ENCODE measurements at places on chromosomes 1 and 21.

DNA sequence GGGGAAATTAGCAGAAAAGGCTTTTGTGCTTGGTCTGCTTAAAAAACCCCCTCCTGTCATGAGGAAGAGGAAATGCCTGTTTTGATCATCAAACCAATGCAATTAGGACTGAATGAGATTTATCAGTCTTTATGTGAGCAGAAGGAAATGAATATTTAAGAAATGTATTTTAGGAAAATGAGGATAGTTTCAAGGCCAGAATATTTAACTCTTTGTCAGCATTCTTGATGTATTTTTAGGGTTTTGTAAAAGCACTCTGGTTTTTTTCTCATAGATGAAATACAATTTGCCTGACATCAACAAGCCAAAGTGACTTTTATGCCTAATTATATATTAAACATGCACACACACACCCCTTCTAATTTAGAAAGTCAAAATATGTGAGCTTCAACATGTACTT, 213.8 kb downstream of the GRIK1 start:
- DNase-seq, result no peak

GRCh38 chr1:177282976-177283375, 112.2 kb downstream of the BRINP2 start:
- DNase-seq, result no peak

GRCh38 chr1:205774198-205775014, 876 bp downstream of the RAB29 start:
- DNase-seq, result no peak

DNA sequence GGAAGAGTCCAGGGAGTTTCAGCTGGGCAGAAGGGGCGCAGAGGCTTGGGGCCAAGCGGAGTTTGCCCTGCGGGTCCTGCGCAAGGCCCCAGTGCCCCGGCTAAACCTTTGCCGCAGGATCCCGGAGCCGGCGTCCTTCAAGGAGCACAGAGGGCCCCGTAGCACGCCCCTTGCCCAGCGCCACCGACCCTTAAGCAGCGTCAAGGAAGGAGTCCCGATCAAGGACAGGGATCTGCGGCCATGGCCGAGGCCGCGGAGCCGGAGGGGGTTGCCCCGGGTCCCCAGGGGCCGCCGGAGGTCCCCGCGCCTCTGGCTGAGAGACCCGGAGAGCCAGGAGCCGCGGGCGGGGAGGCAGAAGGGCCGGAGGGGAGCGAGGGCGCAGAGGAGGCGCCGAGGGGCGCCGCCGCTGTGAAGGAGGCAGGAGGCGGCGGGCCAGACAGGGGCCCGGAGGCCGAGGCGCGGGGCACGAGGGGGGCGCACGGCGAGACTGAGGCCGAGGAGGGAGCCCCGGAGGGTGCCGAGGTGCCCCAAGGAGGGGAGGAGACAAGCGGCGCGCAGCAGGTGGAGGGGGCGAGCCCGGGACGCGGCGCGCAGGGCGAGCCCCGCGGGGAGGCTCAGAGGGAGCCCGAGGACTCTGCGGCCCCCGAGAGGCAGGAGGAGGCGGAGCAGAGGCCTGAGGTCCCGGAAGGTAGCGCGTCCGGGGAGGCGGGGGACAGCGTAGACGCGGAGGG, 520 bp downstream of the CLIC6 start:
- no peak for DNase-seq

DNA sequence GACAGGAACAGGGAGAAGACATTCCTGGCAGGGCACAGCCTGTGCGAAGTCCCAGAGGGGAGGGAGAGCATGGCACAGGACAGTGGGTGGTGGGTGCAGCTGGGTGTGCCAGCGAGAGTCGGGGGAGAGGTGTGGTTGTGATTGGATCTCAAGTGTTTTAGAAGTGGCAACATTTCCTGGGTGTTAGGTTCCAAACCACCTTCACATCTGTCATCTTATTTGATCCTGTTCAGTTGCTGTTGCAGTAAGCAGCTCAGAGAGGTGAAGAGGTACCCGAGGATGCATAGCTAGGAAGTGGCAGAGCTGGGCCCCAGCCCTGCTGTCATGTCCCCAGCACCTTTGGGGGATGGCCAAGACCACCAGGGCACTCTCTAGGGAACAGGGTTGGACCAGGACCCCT, 22.0 kb upstream of the DISP3 start:
- no peak for DNase-seq

- no peak for DNase-seq
Measured at GRCh38 chr1:198463709-198464108, 76.8 kb downstream of the ATP6V1G3 start.

GRCh38 chr1:45122724-45123123, 83.7 kb downstream of the ZSWIM5 start:
- no peak for DNase-seq

DNA sequence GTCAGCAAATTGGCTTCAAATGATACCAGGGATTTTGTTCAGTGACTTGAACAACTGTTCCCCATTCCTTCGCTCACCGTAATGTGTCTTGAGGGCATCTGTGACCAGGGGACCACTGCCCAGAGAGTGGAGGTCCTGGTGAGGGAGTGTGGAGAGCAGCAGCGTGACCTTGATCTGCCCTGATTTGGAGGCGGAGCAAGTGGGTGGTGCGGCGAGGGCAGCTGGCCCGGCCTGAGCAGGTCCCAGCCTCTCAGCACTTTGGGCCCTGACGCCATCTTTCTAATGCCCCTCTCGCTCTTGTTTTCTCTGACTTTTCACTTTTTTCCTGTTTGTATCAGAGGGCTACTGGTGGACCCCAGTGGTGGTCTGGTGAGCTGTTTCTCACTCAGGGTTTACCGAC, 31.1 kb downstream of the DIP2A start:
- DNase-seq, result no peak

DNA sequence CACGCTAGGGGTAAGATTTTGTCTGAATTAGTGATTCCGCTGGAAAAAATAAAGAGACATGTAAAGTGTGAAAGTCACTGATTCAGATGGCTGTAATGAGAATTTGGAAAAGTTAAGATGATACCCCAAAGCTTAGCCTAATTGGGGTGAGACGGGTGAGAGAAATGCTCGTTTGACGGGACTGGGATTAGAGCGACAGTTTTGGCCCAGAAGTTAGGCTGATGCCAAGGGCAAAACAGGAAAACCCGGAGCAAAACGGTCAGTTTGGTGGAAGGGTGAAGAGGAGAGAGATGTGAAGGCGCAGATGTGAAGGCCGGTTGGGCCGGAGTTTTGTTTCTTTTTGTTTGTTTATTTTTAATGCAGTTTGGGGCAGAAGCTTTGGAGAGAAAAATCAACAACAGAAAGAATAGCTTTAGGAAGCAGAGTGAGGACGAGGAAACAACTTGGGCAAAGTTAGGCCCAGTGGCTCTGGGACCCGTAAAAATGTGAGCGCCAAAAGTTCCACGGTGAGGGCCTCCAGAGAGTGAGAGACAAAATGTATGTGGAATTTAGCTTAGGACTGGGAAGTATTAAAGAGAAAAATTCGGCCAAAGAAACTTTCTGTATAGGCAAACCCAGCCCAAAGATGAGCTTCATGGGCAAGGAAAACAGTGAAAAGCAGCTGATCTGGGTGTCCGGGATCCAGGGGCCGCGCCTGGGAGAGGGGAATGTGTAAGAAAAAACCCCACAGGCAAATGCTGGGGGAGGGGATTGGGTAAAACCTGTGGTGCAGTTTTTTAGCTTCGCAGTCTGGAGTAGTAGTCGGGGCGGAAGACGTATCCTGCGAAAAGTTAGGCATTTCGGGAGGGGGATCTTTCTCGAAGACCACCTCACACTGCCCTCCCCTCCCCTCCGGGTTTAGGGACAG, 1.2 kb downstream of the DMRTA2 start:
- no peak for DNase-seq

DNA sequence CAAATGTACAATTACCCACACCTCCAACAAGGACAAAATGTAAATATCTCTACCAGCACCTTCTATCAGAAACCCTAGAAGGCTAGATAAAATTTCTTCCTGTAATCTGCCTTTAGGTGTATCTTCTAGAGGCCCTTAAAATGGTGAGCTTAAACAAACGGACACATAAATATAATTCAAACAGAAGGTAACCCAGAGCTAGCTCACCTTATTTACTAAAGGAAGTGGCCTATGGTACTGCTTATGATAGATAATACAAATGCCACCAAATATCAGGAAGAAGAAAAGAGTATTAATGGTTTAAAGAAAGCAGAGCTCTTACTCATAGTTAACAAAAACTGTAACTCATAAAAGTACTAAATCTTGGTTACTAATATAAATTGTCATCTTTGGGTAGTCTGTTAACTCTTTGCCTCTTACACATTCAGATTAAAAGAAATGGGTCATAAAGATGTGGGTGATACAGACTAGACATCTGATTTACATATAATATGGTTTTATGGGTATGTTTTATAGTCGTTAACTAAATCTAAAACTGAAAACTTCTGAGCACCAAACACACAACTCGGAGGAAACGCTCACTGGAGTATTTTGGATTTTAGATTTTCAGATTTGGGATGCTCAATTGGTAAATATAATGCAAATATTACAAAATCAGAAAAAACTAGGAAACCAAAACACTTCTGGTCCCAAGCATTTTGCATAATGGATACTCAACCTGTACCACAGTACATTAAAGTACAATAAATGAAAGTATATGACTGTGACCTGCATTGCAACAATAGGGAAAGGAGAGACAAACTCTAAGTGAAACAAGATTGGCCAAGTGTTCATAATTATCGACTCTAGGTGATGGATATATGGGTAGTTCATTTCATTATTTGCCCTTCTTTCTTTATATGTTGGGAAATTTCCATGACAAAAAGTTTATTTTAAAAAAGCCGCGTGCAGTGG, 23.2 kb downstream of the TRIT1 start:
- no peak for DNase-seq

GRCh38 chr1:15507278-15507677, 16.7 kb downstream of the CASP9 start:
- DNase-seq, result no peak

- no peak for DNase-seq
Measured at GRCh38 chr1:110340207-110340468, 961 bp downstream of the RBM15 start.

DNA sequence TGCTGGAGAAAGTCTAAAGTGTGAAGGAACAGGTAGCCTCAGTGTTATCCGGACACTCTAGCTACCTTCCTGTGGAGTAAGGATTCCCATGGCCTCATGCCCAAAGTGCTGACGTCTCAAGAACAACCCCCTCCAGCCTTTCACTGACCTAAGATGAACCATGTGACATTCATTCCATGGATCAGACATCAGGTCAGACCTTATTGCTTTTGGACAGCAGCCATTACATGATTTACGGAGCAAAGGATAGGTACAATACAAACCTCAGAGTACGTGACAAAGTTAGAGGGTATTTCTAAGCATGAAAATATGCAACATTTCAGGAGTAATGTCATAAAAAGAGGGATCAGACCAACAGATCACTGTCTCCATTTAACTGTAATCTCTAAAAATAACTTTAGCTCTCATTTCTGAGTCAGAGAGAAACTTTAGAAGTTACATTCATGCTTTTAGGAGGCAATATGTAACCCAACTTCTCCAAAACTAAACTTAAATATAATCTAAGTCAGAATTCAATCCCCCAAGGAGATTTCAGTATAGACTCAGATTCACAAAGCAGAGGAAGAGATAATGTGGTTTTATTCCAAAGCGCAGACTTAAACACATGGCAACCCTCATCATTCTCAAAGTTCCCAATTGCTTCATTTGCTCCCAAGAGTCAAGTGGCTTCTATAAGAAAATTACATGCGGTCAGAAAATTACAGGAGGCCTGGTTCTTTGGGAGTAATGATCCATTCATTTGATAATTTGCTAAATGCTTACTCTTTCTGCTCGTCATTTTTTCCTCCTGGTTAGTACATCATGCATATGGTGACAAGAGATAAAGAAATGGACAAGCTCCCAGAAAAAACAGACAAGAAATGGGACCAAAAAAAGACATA, 280.4 kb downstream of the SETD4 start:
- DNase-seq, result peak; percentile 76

- DNase-seq, result no peak
Measured at GRCh38 chr21:42311160-42311559, 4.0 kb downstream of the TFF3 start.

Data from HS-5 (cell line).